ENCODE measurements at places on chromosomes 13 and 19. TPM values are rescaled to one million over a fixed set of nuclear protein-coding genes. Genes with fewer than 3 reads are reported as not detected.

GRCh38 chr13:103130681-103131210 lies 64.5 kb upstream of the SLC10A2 start:
- DNase-seq, result no peak

DNA sequence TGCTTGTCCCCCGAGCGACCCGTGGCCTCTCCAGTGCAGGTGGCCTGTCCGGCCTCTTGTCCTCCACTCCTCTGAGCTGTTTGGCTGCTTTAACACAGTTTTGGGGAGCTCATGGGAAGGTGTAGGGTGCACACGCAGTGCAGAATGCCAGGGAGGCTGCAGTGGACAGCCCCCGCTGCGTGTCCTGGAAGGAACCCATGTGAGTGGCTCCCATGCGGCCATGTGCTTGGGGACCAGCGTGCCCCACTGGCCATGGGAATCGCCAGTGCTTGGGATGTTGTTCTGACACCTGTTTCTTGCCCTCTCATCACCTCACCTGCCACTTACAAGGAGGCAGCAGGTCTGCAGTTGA lies 22.6 kb upstream of the F7 start:
- DNase-seq, result no peak

Gene ZNF566
- 9.9 TPM for total RNA-seq

Gene FCGBP
- 21.2 TPM for total RNA-seq

- no peak for DNase-seq
These were observed 206.0 kb downstream of the TDRD3 start for GRCh38 chr13:60603049-60603448.

Gene CYP4F12
- 17.2 TPM for total RNA-seq

GRCh38 chr19:35717665-35718344 lies at the start of gene KMT2B:
Gene KMT2B (plus strand): TSS chr19:35718003. CDS start chr19:35718019, 16 bp downstream.
- no peak for DNase-seq
